ENCODE measurements at places on chromosomes 2 and 18.

DNA sequence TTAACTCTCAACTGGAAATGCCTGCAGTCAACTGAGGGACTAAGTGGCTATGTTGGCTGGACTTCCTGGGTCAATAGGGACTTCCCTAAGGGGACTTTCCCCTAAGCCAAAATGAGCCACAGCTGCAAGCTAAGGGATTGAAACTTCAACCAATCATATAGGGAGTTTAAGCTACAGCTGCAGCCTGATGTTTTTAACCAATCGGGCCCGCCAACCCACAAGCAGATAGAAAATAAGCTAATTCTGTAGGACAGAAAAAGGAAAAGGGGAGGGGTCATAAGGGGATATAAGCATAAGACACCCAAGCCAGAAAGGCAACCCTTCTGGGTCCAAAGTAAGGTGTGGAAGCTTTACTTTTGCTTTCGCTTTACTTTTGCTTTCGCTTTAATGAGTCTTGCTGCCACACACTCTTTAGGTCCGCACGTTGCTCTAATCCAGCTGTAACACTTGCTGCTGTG is 927.5 kb downstream of the ERBB4 start:
- DNase-seq, result no peak

GRCh38 chr18:79796531-79797405 is 970 bp upstream of the KCNG2 start:
- no peak for DNase-seq

GRCh38 chr2:205235434-205235833 is 446.9 kb upstream of the NRP2 start:
- no peak for DNase-seq

DNA sequence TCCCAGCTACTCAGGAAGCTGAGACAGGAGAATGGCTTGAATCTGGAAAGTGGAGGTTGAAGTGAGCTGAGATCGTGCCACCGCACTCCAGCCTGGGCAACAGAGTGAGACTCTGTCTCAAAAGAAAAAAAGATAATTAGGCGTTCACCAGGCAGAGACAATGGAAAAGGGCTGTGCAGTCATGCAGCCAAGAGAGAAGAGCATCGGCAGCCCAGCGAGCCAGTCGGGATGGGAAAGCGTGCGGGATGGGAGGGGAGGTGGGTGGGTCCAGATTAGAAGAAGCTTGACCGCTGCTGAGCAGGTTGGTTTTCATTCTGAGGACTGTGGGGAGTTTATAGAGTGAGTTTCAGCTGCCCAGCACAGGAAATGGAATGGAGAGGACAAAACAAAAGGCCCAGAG is 15.0 kb upstream of the CYS1 start:
- no peak for DNase-seq

- DNase-seq, result no peak
These were observed 23.4 kb upstream of the PTPN2 start for GRCh38 chr18:12907258-12907925.

DNA sequence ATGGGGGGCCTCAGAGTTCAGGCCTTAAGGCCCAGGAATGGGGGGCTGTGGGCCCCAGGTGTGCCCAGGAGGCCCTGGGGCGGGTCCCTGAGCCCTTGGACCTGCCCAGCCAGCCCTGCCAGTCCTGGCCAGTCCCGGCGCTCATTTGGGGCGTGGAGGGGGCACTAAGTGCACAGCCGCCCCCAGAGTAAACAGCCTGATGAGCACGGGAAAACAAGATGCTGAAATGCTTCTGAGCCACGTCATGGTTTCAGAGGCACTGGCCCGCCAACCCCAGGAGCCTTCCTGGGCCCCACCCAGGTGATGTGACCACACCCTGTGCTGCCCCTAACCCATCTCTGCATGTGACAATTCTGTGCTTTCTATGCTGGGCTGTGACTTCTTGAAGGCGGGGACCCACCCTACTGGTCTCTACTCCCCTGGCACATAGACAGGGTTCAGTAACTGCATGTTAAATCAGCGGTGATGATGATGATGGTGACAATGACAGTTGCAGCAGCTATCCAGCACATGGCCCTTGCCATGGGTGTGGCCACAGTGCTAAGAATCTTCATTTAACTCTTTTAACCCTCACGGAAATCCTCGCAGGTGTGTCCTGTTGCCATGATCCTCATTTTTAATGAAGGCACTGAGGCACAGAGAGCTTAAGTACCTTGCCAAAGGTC is 28.1 kb upstream of the ASPRV1 start:
- DNase-seq, result no peak

DNA sequence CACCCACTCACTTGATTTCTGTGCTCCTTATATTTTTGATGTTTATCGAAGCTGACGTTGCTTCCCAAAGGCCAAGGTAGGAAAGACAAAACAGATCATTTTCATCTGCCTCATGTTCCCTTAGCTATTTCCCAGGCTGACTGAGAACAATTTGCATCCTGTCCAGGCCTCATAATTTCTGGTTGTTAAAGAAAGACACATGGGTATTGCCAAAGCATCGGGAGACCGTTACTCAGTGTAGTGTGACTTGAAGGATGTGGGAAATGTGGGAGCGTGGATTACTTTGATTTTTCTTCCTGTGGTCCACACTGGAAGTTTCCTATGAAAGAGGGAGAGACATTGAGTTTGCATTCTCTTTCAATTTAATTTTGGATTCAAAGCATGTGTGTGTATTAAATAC is 204.6 kb downstream of the TRIB2 start:
- DNase-seq, result no peak

DNA sequence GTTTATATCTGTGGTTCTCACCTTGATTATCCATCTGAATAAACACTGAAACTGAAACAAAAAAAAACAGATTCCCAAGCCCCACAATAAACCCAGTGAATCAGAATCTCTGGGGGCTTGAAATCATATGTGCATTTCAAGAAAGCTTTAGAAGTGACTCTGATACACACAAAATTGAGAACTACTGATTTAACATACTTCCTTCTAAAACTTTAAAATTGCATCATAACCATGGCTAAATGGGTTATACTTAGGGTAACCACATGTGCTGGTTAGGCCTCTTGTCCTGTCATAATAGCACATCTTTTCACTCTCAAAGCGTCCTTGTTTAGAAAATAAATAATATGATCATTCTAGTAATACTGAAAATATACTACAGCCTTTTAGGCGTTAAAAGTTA is 100.9 kb downstream of the ATAD2B start:
- no peak for DNase-seq

DNA sequence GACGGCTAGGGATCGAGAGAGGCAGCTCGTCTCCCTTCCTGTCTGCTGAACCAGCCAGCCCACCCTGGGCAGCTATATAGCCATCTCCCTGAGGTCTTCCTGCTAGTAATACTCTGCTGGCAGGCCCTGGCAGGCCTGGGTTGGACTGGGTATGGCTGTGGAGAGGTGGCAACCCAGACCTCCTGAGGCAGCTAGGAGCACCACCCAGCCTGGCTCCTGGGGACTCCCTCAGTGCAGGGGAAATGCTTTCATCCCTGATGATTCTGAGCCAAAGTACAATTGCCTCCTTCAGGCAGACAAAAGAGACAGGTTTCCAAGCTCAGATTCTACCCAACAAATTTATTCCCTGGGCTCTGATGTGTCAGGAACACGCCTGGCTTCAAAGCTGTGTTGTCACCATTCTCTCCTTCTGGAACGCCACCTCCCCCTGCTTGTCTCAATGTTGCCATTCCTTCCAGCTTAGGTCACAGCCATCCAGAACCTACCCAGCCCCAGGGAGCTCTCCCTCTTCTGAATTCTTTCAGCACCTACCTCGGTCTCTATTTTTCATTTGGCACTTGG is 4.7 kb upstream of the DNAJB2 start:
- no peak for DNase-seq

- no peak for DNase-seq
These were observed 1293.9 kb upstream of the LRRTM1 start for GRCh38 chr2:81598453-81598852.

DNA sequence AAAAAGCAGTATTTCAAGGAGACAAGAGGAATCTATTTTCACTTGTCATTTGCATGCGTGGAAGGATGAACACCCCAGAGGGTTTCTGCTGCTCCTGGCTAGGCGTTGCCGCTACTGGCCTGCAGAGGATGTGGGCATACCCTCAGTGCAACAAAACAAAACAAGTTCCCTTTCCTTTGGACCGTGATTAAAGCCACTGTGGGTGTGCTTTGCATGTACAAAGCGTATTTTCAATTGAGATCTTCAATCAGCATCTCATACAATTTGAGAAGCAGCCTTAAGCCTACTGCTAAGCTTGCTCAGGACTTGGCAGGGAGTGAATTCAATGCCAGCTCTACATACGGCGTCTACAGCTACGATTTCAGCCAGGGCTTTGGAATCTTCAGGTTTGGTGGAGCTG is 298.4 kb downstream of the LPIN1 start:
- DNase-seq, result no peak

DNA sequence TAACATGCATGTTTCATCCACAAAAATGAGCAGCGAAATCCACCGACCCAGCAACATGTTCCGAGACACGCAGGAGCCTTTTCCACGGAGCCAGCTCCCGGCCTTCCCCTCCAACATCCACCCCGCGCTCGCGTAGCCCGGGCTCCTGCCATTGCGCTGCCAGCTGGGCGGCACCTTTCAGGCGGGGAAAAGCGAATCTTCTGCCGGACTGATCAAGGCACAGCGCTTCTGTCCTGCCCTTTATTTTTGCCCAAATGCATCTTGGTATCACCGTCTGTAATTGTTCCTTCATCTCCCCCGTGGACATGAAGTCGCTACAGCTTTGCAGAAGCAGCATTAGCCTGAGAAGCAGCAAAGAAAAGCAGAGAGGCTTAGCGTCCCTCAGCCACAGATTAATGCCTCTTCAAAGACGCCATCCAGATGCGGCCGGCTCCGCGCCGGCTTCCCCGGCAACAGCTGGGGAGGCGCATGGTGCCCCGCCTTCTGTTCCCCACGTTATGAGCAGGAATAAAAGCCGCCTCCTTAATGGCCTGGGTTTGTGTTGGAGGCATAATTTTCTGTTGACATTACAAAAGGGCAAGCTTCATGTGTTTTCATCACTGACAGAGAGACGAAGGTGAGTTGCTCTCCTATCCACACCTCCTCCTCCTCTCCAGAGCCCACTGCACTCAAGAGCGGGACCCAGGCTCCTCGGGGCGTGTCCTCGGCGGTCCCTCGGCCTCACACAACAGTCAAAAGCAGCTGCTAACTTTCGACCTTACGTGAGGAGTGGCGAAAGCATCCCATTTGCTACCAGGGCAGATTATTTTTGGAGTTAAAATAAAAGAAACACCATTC is 122.1 kb upstream of the SALL3 start:
- no peak for DNase-seq

DNA sequence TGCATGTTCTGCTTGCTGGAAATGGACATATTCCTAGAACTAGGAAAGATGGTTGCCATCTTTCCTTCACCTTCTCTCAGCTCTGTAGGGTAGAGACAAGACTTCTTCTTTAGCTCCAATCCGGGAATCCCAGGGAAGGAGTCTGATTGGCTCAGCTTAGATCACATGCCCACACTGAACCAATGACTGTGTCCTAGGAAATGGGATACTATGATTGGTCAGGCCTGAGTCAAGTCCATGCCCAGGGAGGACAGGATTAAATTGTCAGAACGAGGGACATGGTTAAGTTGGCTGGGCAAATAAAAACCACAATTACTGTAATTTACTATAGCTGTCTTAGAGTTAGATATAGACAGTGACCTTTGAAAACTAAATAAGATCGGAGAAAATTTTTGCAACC is 31.4 kb downstream of the SEMA4F start:
- no peak for DNase-seq

DNA sequence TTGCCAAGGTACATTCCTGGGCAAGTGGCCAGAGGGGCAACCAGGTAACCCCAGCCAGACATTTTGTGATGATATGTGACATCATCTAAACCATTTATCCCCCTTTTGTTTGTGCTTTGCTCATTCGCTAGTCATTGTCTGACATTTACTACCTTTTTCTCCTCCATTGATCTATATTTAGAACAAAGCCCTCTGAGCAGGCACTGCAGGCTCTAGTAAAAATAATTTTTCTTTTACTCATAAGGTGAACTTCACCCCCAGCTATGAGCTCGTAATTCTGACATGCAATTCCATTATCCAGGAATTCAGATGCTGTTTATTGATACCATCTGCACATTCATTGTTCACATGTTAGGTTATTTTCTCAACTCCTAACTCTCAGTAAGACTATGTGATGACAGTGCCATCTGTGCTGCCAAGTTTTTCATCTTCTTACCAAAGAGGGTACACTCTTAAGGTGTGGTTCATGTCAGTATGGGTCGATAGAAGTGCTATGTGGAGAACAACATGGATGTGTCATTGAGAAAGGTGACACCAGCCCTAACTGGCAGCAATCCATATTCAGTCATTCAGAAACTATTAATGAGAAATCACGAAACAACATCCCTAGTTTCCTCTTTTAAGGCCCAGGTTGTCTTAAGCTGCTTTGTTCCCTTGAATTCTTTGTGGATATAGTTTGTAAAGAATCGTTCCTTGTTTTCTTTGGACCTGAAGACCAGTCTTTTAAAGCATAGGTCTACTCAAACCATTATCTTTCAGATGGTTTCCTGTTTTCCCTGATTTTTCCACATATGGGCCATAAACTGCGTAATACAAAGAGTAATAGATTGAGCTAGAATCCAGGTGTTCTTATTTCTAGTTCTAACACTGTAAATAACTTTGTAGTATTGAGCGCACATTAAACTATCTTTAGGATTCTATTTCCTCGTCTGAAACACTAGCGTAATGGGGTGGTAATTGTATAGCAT is 978.1 kb upstream of the CDH2 start:
- peak; percentile 44 for DNase-seq

- DNase-seq, result no peak
These were observed 562.4 kb downstream of the RNF144A start for GRCh38 chr2:7479603-7480002.

- DNase-seq, result no peak
These were observed 11.0 kb downstream of the ERFE start for GRCh38 chr2:238169708-238170251.

GRCh38 chr2:216717491-216717901 is 22.1 kb upstream of the IGFBP5 start:
- DNase-seq, result no peak

GRCh38 chr2:74373221-74373676 is 6.9 kb downstream of the DCTN1 start:
- DNase-seq, result peak; percentile 73

DNA sequence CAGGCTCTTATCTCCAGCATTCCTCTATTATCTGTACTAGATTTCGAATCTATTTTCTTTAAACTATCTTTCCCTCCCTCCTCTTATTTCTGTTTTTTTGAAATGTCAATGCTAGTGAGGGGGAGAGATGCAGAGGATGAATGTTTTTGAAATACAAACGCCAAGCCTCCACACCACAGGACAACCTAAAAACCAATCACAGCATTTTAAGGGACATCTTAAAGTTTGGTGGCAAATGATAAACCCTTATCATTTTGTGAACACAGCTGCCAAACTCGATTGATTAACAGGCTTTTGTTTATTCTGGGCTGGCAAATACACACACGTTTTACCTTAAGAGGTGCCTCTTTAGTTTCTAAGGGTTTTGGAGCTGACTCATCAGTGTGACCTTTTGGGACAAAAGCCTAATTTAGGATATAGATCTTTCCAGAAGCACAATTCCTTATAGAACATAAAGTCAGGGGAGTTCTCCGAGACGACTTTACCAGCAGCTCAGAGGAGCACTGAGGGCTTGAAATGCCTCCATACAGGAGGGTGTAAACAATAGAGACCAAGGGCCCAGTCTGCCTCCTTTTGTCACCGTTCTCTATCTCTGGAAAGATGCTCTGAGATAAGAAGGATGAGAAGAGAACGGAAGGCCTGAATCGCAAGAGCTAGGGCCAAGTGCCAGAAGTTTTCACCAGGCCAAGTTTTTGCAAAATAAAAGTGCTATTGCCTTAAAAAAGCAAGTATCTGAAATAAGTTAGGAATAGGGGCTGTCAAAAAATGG is 4.2 kb upstream of the MEIS1 start:
- DNase-seq, result no peak

- no peak for DNase-seq
These were observed 6.4 kb downstream of the IL1RL1 start for GRCh38 chr2:102317715-102318114.

GRCh38 chr2:104855221-104856085 is 1.5 kb downstream of the POU3F3 start:
- no peak for DNase-seq
